Epithelial cell of proximal tubule (primary cell): ENCODE measurements at places on chromosomes 1 and 21. TPM values are rescaled to one million over a fixed set of nuclear protein-coding genes. Genes with fewer than 3 reads are reported as not detected.
A peak's percentile ranks its signal among the peaks of the same experiment; 100 is the strongest.

- DNase-seq: no peak
Observed at GRCh38 chr1:197515421-197515820, 247.4 kb downstream of the CRB1 start.

DNA sequence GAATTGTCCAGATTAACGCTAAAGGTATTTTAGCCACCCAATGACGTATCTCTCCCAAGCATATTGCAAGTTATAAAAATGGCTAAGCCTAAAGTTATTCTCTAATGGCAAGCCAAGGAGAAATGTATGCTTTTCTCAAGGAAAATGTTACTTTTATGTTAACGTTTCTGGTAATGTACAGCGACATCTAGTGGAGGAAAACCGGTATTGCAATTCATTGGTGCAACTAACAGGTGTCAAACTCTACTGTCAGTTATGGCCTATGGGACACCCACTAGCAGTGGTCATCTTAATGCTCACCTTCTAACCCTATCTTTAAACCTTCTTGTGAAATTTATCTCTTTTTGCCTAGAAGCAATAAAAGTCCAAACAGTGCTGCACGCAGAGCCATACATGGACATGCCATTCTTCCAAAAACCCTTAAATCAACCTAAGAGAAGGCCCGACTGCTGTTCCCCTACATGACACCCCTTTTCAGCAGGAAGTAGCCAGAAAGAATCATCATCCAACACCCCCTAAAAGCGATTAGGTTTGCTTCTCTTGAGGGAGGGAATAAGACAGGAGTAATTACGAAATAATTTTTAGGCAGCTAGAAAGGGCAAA, 68.7 kb upstream of the LRIF1 start:
- DNase-seq: no peak

ADGRB2 gene
- total RNA-seq: 0.65 and 1.2 TPM in 2 replicates

SPRR2B gene
- total RNA-seq: not detected in 2 replicates

DNA sequence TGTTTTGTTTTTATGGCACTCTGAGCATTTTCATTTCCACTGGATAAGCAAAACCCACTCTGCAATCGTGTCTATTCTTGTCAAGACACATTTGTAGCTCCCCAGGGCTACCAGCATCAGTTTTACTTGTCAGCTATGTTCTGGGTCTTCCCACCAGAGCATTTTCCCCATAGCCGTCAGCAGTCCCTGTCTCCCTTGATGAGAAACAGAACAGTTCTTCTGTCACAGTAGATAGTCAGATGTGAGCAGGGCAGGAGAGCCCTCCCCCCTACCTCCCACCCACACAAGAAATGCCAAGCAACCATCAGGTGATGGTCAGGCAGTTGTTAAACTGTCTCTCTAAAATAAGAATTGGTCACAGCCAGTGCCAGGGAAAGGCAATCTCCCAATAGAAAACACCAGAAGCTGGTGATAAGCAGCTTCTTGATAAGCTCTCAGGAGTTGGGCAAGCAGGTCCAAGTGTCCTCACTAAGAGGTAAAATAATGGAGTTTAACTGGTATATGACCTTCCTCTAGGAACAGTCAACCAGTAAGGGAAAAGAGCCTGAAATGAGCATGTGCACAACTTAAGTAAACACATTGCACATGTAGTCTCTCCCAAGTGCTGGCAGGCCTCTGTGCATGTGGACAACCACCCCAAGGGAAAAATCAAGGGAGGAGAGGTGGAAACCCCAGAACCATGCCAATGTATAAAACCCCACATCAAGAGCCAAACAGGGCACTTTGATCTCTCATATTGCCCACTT, 208.2 kb downstream of the S1PR1 start:
- DNase-seq: no peak

MYBPH gene
- not detected in 2 replicates for total RNA-seq

GRCh38 chr1:29639741-29640427, 403.6 kb downstream of the PTPRU start:
- DNase-seq: peak; percentile 76

GRCh38 chr1:203361945-203362719, 11.2 kb upstream of the FMOD start:
- DNase-seq: no peak

DNA sequence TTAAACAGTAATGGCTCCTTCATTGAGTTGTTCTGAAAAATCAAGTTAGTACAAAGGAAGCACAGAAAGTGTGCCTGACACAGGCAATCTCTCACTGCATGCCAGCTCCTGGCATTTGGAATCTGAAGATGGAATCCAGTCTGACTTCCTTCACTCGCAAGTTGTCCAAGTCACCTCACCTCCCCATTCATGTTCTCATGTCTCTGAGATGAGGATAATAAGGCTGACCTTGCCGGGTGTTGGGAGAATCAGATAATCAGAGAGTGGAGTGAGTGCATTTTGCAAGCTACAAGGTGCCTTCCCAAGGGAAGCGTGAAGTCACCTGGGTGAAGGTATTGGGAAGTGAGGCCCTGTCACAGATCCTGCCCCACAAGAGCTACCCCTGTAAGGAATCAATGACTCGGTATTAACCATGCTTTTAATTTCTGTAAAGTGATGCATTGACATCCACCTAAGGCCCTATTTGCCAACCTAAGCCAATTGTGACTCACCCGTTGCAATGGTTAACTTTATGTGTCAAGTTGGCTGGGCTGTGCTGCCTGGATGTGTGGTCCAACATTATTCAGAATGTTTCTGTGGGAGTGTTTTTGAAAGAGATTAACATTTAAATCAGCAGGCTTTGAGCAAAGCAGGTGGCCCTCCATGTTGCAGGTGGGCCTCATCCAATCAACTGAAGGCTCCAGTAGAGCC, 62.5 kb upstream of the TARBP1 start:
- peak; percentile 64 for DNase-seq

COA6 gene
- 31.8 and 34.4 TPM in 2 replicates for total RNA-seq

CLCA4 gene
- not detected in 2 replicates for total RNA-seq

NLRP3 gene
- 7.4 and 8.5 TPM in 2 replicates for total RNA-seq

VWA5B1 gene
- total RNA-seq: not detected in 2 replicates

GRCh38 chr1:54259546-54260140, 59.7 kb downstream of the MRPL37 start:
- DNase-seq: no peak

E2F2 gene
- total RNA-seq: 4.0 and 6.5 TPM in 2 replicates

GRCh38 chr1:106875622-106876021, 180.9 kb upstream of the PRMT6 start:
- no peak for DNase-seq

CCDC17 gene
- 0.22 TPM in 1 of 2 replicates, not detected in the other for total RNA-seq

GRCh38 chr1:58804853-58805565, 21.2 kb upstream of the JUN start:
- DNase-seq: no peak

DNA sequence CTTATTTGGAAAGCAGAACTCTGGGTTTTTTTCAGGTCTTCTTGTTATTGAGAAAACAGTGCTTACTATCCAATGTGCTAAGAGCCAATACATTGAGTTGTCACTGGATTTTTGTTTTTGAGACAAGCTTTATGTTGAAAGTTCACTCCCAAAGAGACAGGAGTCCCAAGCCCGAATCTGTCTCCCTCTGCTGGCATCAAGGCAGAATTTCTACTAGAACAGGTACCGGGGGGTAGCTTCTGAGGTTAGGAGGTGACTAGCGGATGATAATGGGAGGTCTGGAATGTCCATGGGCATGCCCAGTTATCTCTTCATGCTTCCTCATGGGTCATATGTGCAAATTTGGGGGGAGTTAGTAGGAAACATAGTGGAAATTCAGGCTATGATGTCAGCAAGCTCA, 25.1 kb downstream of the ZNF124 start:
- no peak for DNase-seq

CFAP45 gene
- total RNA-seq: 0.46 and 0.65 TPM in 2 replicates

- DNase-seq: peak; percentile 86
Observed at GRCh38 chr21:42724226-42724920, 71.0 kb downstream of the PDE9A start.

GRCh38 chr21:36330904-36331303, 10.9 kb downstream of the MORC3 start:
- DNase-seq: no peak

NBL1 gene
- total RNA-seq: 64.6 and 98.1 TPM in 2 replicates

DNA sequence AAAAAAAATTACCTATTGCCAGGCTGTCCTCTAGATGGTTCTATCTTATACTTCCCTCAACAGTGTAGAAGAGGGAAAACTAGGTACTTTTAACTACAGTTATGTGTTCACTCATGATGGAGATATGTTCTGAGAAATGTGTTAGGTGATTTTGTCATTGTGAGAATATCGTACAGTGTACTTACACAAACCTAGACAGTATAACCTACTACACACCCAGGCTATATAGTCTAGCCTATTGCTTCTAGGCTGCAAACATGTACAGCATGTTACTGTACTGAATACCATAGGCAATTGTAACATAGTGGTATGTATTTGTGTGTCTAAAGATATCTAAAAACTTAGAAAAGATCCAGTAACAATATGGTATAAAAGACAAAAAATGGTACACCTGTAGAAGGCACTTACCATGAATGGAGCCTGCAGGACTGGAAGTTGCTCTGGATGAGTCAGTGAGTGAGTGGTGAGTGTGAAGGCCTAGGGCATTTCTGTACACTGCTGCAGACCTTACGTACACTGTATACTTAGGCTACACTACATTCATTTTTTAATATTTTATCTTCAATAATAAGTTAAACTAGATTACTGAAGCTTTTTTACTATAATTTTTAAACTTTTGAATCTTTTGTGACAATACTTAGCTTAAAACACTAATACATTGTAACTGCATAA, 13.2 kb downstream of the MGST3 start:
- no peak for DNase-seq

GRCh38 chr1:220957233-220957605, 78.0 kb downstream of the HLX start:
- DNase-seq: peak; percentile 88

GRCh38 chr1:87495870-87496269, 167.2 kb downstream of the LMO4 start:
- no peak for DNase-seq

- DNase-seq: no peak
Observed at GRCh38 chr1:154623358-154623757, 15.4 kb upstream of the ADAR start.

DNA sequence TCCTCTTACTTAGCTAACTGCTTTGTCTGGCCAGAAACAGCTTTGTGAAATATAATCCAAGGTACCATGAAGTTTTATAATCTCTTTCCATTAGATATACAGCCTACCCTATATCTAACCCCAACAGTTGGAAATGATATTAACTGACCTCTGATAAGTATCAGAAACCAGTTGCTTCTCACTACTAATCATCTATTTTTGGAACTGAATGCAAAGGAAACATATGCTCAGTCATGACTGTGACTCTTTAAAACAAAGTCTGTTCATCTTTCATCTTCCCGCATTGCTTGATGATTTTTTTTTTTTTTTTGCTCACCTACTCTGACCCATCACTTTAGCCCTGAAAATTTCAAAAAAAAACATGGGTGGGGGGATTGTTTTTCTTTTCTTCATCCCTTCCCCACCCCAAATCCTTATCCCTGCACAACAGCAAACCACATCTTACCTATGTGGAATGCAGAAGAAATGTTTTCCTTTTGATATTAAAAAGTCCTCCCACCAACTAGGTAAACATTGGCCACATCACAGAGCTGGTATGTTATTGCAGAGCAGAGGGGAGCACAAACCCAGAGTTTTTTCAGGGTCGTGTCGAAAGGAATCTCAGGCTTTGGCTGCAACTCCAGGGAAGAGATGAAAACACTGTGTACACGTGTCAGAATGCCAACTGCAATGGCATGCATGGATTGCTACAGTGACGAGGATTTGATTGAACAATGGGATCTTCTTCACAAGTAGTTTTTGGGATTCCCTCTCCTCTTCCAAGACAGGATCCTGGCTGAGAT, 137.3 kb downstream of the SLC30A10 start:
- no peak for DNase-seq

DNA sequence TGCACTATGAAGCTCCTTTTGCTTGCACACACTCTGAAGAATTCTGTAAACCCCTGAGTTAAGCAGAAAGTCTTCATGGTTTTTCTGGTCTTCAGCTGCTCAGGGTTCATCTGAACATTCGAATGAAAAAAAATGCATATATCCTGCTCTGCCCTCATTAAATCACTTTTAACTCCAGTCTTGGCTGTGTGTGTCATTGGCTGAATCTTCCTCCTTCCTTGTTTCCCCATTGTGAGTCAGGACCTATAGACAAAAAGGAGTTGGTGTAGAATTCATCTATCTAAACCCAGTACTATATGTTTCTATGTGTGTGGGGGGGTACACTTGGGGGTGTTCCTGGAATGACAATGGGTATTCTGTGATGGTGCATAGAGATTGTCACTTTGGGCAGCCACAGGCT, 6.6 kb upstream of the SPRR1B start:
- DNase-seq: no peak

- DNase-seq: no peak
Observed at GRCh38 chr1:93007941-93008577, 46.8 kb upstream of the DIPK1A start.

GRCh38 chr1:205977402-205978014, 25.7 kb downstream of the RAB7B start:
- DNase-seq: no peak

DNA sequence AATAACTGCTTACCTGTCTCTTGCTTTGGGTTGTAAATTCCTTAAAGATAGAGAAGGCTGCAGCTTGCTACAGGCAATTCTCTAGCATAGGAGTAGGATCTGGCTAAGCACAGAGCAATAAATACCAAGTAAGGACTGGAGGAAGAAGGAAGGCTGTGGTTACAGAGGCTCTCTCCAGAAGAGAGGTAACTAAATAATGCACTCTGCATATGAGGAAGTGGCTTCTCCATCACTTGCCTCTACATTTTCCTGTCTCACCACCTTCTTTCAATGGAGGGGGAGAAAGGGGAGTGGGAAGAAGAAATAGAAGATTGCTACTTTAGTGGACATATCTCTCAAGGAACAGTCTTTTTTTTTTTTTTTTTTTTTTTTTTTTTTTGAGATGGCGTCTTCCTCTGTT, 60.9 kb upstream of the LAX1 start:
- DNase-seq: no peak

- DNase-seq: peak; percentile 33
Observed at GRCh38 chr1:231233735-231234417, 7.1 kb upstream of the GNPAT start.

DNA sequence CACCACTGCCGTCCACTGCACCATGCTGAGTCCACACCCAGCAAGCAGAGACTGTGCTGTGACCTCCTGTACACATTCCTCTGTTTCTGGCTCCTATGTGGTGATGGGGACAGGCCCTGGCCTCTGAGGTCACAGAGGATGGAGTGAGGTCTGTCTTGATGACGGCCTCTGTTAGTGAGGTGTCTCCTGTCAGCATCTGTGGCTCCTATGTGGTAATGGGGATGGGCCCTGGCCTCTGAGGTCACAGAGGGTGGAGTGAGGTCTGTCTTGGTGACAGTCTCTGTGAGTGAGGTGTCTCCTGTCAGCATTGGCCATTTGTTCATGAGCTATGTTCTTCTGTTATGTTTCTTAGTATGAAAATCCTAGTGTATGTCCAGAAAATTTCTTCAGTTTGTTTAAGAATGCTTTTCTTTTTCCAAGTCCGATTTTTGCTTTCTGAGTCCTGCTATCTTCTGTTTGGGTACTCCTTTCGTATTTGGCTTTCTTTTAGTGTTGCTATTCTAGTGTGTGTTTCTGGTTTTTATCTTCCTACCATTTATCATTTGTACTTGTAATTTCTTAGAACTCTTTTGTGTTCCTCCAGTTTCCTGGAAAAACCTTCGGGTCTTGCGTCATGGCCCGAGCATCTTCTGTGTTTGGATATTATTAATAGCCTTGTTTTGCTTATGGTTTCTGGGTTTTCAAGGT, 13.4 kb downstream of the SNAP47 start:
- no peak for DNase-seq
